ENCODE measurements at places on chromosomes 7 and 10.
A peak's percentile ranks its signal among the peaks of the same experiment; 100 is the strongest.

- DNase-seq, result no peak
These were observed 126.5 kb upstream of the GAD2 start for GRCh38 chr10:26090026-26090425.

DNA sequence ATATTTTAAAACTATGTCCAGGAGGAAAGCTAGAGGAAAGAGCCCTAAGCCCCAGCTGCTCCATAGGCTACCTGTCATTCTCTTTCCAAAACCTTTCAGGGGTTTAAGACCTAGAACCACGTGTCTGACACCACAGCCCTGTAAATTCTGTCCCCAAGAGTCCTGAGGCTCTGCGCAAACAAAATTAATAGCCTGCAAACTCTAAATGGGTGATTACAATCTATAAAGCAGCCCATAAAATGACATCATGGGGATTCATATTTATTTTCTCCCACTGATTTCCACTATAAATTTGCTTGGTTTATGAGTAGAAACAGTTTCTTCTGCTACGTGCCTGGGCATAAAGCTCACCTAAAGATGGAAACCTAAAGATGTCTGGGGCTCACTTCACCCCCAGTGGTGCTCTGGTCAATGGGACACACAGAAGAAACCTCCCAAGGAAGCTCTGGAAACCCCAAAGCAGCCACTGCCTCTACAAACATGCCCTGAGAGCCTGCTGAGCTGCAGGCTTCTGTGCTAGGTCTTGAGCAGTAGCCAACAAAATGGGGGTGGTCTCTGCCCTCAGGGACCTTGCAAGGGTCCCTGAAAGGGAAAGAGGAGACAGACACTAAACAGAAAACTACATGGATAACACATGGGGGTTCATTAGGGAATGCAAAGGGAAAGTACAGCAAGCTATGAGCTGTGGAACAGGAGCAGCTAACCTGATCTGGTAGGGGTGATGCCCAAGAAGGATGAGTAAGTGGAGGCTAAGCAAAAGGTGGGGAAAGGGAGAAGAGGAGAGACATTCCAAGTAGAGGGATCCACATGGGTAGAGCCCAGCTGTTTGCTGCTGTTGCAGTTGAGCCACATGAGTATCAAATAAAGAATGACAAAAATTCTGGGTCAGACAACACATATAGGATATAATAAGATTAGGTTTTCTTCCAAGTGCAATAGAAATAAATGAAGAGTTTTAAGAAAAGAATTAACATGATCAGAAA lies 331.7 kb downstream of the KCNMA1 start:
- no peak for DNase-seq

DNA sequence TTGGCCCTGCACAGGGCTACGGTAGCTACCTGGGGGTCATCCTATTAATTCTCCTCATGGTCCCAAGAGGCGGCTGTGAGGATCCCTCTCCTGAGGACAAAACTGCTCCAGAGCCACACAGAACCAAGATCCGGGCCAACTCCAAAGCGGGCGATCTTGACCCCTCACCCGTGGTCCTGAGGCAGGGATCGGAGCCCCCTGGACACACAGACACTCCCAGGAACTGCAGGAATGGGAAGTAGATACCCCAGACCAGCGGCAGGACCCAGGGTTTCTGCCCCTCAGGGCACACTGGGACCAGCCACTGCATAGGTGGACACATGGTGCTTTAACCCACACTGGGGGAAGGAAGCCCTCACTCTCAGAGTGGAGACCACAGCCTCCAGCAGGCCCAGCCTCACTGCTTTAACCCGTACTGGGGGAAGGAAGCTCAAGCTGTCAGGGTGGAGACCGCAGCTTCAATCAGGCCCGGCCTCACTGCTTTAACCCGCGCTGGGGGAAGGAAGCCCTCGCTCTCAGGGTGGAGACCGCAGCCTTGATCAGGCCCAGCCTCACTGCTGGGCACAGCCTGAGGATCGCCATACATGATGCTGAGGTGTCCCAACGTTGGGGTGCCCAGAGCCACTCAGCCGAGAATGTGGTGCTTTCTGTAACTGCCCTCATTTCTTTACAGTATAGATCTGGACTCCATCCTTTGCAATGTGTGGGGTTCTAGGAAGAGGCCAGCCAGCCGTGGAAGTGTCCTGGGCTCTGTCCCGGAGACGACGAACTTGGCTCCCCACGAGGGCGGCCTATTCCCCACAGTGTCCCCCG lies 60.1 kb downstream of the DIP2C start:
- DNase-seq, result no peak

DNA sequence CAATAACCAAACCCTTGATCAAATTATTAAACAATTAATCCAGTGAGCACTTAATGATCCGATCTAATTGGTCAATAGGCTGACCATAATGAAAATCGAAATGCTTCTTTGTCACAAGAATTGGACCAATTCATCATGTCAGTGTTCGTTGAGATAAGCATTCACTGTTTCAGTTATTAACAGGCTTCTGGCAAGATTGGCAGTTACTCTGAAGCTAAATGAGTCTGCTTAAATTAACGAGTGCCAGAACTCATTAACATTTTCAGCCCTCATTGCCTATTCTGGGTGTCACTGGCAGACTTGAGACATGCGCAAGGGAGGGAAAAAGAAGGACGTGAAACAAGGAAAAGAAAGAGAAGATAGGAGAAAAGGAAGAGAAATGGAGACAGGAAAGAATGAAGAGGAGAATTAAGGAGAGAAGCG lies 30.7 kb upstream of the SLC26A3 start:
- DNase-seq, result no peak

DNA sequence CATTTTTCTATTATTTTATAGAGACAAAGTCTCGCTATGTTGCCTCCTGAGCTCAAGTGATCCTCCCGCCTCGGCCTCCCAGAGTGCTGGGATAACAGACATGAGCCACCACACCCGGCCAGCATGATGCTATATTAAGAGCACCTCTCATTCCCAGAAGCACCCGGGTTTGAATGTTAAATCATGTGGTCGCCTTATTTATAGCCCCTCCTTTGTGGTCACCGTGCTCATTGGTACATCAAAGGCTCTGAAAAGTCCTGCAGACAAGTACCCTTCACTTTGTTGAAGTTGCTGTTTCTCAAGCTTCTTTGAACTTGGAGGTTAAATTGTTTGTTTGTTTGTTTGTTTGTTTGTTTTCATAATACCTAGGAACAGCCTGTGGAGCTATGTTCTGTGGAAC lies 40.0 kb downstream of the CLIP2 start:
- DNase-seq, result no peak

GRCh38 chr10:35913628-35914027 lies 271.5 kb upstream of the FZD8 start:
- no peak for DNase-seq

- no peak for DNase-seq
These were observed 57.1 kb downstream of the CHRM2 start for GRCh38 chr7:136925556-136925955.

GRCh38 chr7:145978769-145979168 lies 137.8 kb upstream of the CNTNAP2 start:
- DNase-seq, result no peak

DNA sequence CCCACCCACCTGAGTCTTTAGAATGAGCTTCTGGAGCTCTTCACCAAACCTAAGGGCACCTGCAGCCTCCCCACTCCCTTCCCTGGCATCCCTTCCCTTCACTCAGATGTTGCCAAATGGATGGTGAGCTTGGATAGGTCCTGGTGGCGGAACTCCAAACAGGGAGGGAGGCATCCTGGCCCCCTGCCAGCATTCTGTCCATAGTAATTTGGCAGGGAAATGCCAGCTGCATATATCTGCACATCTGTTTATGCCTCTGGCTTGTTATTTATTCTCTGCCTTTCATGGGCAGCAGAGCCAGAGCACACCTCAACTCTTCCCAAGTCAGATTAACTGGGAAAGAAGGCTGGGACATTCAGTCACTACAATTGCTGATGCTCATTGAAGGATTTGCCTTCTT lies 18.1 kb downstream of the KAZALD1 start:
- DNase-seq, result no peak

GRCh38 chr7:153258686-153259085 lies 499.1 kb downstream of the ACTR3B start:
- peak; percentile 2 for DNase-seq

- no peak for DNase-seq
These were observed 57.7 kb downstream of the NCAPG2 start for GRCh38 chr7:158646766-158647474.

GRCh38 chr10:131949041-131949862 lies 32.5 kb downstream of the BNIP3 start:
- no peak for DNase-seq

DNA sequence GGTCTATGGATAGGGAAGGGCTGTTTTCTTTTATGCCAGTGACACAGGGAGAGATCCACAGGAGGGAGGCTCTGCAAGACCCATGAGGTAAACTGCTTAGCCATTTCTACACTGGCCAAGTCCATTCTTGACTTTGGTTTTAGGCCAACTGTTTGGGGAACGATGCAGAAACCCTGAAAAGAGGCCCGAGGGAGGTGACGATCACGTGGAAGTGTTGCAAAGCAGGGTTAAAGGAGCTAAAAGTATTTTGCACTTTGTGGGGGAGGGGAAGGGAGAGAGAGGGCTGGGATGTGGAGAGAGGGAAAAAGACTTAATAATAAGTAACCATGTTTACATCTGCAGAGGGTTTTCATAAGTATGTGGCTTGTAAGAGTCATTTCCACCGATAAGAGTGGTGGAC lies 239.7 kb downstream of the EMX2 start:
- DNase-seq, result no peak

- peak; percentile 4 for DNase-seq
These were observed 25.9 kb downstream of the ELFN1 start for GRCh38 chr7:1695800-1696454.

- no peak for DNase-seq
These were observed 70.7 kb downstream of the PRKAG2 start for GRCh38 chr7:151806204-151806603.

DNA sequence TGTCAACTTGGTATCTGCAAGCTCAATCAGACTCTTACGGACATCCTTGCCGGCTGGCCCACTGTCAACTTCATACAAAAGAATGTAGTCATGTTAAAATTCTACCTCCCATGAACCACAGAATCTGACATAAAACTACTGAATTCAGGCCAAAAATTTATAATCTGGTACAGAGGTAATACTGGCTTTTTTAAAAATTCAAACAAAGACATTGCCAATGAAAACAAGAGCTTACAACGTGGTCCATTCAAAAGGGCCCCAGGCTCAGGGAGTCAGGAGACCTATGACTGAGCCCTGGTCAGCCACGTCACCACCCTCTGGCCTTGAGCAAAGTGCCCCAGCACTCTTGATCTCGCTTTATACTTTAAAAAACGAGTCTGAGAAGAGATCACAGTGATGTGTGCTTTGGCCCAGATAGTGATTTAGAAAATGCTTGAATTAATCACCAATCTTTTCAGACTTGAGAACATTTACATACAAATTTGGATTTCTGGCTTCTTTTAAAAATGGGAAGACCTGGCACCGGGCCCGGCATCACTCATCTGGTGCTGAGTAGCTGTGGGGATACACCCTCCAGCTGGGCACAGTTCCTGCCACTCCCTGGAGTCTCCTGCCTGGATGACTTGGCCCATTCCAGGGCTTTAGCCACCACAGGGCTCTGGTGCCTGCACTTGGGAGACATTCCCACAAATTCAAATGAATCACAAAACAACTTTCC lies 94.1 kb downstream of the PIP4K2A start:
- DNase-seq, result no peak

- DNase-seq, result no peak
These were observed 142.1 kb downstream of the SLC25A13 start for GRCh38 chr7:96179837-96180236.

DNA sequence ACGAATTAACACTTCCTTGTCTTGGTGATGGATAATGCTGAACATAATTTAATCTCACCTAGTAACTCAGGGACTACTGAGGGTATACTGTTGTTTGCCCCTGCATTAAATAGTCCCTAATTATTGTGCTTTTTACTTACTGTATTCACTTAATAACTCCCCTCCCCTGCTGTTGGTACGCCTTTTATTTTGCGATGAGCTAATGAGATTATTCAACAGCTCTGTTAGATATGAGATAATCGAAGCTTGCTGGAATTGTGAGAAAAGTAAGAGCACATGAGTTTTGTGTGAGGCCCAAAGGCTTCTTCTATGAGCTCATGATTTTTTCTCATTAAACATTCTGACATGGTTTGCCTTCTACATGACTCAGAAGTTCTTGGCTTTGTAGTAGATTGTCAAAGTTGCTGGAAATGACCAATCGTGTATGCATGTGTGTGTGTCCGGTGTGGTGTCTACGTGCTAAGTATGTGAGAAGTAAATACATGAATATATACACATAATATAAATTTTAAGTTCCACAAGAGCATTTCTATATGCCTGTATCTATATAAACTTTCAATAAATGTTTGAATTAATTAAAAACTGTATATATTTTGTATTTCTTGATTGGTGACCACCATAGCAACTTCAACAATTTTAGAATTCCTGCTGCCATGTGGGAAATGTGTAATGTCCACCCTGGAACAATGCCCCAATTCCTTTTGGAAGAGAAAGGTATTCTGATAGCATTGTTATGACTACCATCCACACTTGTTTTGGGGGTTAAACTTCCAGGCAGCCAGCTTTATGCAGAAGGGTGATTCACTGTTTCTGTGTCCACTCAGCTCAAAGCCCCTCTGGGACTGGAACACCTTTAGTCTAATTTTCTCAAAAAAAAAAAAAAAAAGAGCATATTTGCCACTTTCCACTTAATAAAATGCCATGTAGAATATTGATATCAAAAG lies 106.2 kb downstream of the SAMD9 start:
- DNase-seq, result no peak

- peak; percentile 39 for DNase-seq
These were observed 589.0 kb downstream of the NXPH1 start for GRCh38 chr7:9022456-9022855.

DNA sequence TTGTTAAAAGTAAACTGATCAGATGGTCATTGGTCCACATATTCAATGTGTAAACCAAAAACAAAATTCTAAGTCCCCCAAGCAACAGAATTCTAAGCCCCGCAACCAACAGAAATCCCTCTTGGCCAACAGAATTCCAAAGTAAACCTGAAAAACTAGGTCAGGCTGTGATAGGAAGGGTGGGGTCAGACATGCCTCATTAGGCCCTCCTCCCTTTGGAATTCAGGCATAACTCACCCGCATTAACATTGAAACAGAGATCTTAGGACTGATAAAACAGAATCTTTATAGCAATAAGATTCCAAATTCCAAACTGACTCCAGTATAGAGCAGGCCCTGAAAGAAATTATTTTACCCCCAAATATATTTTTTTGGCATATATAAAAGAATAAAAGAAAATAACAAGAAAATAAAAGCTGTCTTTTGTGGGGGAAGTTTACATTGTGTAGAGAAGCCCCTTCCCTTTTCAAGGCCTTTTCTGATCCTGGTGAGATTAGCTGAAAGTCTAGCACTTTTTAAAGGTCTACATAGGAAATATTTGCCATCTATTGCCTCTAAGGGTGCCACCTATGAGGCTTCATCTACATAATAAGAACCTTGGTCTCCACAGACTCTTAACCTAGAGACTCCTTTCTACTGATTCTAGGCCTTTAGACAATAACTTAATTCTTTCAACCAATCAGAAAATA lies 30.5 kb downstream of the GNAT3 start:
- DNase-seq, result peak; percentile 81

GRCh38 chr7:1369916-1370657 lies 89.2 kb downstream of the MICALL2 start:
- no peak for DNase-seq

GRCh38 chr7:29873644-29874294 lies 67.5 kb downstream of the WIPF3 start:
- DNase-seq, result no peak

- DNase-seq, result no peak
These were observed 26.9 kb downstream of the SLC35B4 start for GRCh38 chr7:134289841-134290240.
